NCI-H345 (cell line): ENCODE measurements at places on chromosomes 13 and 19.

- DNase-seq, result no peak
Observed at GRCh38 chr13:98434060-98434459, 142.8 kb downstream of the STK24 start.

GRCh38 chr19:30807278-30807677, 435.1 kb downstream of the ZNF536 start:
- DNase-seq, result no peak

DNA sequence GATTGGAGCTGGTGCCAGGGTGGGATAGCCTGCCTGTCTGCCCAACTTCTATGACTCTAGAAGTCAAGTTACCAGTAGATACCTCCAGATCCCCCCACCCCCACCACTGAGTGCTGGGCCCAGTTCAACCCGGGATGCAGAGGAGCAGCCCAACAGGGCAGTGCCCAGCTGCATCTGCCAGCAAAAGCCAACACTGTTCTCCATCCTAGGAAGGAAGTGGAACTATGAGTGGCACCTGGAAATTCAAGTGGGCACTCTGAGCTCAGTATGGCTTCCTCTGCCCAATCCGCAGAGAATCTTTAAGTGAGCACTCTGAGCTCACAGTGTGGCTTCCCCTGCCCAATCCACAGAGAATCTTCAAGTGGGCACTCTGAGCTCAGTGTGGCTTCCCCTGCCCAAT, 14.2 kb downstream of the TUBGCP3 start:
- peak; percentile 6 for DNase-seq

DNA sequence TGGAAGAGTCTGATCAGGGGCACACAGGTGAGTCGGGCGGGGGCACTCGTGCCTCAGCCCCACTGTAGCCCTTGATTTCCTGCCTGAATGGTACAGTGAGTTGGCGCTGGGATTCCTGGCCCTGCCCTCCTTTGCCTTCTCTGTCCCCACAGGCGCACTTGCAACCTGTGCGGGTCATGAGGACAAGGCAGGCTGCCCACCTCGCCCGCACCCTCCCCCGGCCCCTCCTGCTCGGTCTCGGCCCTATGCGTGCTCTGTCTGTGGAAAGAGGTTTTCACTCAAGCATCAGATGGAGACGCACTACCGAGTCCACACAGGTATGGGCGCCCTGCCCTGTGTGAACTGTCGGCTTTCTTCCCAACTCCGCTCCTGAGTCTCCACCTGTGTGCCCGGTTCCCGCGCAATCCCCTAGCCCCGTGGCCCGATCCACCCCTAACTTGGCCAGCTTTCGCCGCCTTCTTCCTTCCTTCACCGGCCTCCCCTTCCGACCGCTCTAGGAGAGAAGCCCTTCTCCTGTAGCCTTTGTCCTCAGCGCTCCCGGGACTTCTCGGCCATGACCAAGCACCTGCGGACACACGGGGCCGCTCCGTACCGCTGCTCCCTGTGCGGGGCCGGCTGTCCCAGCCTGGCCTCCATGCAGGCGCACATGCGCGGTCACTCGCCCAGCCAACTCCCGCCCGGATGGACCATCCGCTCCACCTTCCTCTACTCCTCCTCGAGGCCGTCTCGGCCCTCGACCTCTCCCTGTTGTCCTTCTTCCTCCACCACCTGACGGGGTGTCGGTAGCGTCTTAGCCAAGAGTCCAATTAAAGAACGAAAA, 1.6 kb upstream of the KMT2B start:
- peak; percentile 74 for DNase-seq

- no peak for DNase-seq
Observed at GRCh38 chr19:383922-384798, 24.8 kb downstream of the C2CD4C start.

DNA sequence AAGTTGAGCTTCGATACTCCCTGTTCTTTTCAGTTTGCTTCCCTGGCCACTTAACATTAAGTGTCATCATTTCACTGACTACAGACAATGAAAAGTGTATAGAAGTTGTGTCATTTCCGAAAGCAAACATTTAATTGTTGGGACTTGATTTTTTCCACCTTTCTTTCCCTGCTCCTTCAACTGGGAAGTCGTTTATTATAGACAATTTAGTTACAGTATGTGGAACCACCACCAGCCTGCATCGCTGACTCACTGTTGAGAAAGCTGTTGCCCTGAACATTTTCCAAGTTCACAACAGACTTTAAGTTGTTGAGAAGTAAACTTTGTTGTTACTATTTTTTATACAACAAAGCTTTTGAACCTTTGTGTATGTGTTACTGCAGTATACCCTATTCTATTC, 788.4 kb upstream of the PRR20A start:
- DNase-seq, result no peak

DNA sequence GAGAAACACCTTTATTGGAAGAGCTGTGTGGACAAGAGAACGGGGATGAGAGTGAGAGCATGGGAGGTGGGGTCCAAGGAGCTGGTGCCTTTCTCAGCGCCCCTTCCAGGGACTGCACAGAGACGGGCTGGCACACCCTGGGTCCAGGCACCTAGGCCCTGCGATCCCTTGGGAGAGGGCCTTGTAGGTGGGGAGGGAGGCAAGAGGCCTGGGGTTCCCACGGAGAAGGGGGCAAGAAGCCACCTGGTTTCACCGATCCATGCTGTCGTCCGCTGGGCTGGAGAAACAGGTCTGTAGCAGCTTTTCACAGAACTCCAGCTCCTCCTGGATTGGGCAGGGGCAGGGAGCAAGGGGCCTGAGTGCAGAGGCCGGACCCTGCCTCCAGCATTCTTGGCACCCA, 3.5 kb upstream of the PPP6R1 start:
- DNase-seq, result no peak

DNA sequence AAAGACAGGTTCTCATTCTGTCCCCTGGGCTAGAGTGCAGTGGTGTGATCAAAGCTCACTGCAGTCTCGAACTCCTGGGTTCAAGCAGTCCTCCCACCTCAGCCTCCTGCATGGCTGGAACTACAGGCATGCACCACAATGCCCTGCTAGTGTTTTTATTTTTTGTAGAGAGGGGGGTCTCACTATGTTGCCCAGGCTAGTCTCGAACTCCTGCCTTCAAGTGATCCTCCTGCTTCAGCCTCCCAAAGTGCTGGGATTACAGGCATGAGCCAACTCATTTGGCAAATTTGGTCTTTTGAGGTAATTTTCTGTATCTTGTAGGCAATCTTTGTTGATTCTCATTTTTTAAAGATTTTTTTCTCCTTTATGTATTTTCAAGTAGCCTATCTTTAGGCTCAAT, 205.7 kb downstream of the ZIC5 start:
- DNase-seq, result no peak

- no peak for DNase-seq
Observed at GRCh38 chr19:17883627-17884410, 12.1 kb downstream of the SLC5A5 start.

GRCh38 chr13:37613236-37613635, 14.7 kb upstream of the POSTN start:
- DNase-seq, result no peak

GRCh38 chr13:39637890-39638289, 17.6 kb upstream of the COG6 start:
- DNase-seq, result no peak

DNA sequence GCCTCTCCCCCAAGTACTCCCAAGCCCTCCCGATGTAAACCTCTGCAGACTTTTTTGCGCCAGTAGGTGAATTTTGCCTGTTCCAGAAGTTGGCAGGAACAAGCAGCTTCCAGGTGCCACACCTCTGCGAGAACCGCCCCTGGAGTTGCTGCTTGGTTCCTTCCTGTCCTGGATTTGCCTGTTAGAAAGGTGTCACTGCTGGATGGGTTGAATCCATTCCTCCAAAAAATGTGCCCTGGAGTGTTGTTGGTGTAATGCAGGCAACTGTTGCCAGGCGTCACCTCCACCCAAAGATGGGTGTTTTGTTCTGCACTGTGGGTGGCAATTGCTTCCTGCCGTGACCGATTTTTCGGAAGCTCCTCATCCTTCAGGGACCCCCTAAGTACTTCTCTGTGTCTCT, 5.7 kb downstream of the PGPEP1 start:
- DNase-seq, result no peak

DNA sequence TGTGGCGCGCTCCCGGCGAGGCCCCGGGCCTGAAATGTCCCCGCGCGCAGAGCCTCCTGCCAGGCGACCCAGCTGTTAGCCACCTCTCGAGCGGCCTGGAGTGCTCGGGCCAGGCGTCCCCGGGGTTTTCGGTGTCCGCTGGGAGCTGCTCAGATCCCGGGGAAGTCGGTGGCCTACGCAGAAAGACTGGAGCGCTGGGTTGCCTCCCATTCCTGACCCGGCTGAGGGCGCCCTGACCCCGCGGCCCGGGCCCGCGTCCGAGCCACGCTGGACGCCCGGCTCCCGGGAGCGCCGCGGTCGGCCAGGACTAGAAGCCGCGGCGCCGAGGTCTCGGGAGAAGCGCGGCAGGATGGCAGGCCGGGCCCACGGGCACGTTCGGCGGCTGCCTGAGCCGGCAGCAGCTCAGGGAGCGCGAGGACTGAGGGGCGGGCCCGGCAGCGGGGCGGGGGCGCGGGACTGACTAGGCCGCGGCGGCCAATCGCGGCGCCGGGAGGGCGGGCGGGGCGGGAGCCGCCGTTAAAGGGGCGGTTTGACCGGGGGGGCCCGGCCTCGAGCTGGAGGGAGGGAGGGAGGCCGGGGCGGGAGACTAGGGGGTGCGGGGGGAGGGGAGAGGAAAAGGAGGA, 1.3 kb upstream of the ZIC2 start:
- DNase-seq, result peak; percentile 92

DNA sequence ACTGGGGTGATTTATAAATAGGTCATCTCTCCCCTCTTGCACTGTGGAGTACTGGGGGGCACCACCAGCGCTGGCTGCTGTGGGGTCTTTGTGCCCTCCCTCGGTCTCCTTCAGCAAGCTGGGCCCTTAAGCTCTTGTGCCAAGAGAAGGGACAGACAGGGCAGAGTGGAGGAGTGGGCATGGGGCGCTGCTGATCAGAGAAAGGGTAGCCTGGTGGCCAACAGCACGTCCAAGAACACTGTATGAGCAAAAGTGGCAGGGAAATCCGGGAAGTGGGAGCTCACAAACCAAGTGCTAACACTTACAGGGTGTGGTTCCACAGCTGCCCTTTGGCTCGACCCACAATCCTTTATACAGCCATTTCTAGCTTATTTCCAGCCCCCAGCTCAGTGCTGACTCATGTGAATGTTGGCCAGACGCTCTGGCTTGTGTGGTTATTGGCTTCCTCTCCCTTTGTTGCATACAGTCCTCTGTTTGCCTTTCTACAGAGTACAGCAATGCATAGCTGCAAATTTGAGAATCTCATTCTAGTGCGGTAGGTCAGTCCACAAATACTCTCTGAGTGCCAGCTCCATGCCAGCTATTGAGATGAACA, 298.8 kb downstream of the SHISA2 start:
- no peak for DNase-seq

GRCh38 chr13:107124129-107124718, 556.3 kb upstream of the ARGLU1 start:
- peak; percentile 42 for DNase-seq

DNA sequence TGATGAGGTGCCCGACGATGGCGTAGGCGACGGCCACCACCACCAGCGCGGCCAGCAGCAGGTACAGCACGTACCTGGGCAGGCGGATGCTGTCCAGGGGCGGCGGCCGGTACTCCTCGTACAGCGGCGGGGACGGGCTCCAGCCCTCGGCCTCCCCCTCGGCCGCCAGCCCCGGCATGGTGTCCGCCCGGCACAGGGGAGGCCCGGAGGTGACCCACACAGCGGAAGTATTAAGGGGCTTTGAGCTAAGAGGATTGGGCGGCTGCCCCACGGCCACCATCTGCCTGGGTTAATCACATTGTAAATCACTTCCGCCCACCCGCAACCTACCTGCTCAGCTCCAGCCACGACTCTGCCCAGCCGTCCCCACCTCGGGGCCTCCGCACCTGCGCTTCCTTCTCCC, at the start of gene SMIM44:
SMIM44 (minus strand) TSS at position 216 of the 403 bp plus-strand sequence; CDS start at position 178, 38 bp downstream.
- DNase-seq, result no peak

DNA sequence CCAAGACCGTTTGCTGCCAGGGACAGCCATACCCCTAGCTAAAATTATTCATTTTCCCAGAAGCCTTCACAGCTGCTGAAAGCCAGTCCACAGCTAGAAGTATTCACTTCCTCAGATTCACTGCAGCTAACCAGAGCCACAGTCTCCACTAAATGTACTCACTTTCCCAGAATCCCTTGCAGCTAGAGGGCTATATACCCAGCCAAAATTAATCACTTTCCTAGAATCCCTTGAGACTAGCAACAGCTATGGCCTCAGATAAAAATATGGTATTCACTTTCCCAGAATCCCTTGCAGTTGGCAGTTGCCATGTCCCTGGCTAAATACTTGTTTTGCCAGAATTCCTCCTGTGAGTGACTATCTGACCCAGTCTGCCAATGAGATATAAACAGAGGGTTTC, 13.8 kb upstream of the MEIS3 start:
- no peak for DNase-seq

GRCh38 chr19:7947939-7948338, 4.5 kb upstream of the TIMM44 start:
- DNase-seq, result no peak

GRCh38 chr13:100852146-100852545, 177.6 kb upstream of the TMTC4 start:
- no peak for DNase-seq

- DNase-seq, result no peak
Observed at GRCh38 chr13:96444676-96445075, 354.8 kb downstream of the HS6ST3 start.

DNA sequence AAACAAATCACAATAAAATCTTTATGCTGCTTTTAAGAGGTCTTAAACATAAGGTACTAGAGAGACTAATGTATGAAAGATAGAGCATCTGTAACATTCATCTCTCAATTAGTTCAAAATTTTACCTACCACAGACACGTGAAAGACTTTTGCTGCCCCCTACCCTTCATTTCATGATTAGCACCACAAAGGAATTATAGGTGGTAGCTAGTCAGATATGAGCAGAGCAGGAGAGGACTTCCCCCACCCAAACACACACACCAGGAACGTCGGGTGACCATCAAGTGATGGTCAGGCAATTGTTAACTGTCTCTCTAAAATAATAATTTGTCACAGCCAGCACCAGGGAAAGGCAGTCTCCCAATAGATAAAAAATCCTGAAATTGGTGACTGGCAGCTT, 1531.7 kb upstream of the SPRY2 start:
- peak; percentile 25 for DNase-seq

DNA sequence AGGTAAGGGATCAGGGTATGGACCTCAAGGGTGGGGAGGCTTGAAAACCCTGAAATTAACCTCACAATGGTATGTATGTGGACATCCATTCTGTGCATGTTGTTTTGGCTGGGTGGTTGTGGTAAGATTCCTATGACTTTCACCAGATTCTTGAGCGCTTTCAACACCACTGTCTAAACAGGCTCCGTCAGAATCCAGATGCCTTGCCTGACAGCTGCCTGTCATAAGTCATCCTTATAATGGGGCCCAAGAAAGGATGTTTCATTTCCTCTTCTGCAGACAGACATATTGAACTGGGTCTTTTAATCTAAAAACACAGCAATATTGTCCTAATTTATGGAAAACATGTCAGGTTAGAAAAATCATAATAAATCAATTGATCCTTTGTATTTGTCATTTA, 41.3 kb downstream of the ALOX5AP start:
- DNase-seq, result no peak
